ENCODE measurements at places on chromosomes 1 and 21.

DNA sequence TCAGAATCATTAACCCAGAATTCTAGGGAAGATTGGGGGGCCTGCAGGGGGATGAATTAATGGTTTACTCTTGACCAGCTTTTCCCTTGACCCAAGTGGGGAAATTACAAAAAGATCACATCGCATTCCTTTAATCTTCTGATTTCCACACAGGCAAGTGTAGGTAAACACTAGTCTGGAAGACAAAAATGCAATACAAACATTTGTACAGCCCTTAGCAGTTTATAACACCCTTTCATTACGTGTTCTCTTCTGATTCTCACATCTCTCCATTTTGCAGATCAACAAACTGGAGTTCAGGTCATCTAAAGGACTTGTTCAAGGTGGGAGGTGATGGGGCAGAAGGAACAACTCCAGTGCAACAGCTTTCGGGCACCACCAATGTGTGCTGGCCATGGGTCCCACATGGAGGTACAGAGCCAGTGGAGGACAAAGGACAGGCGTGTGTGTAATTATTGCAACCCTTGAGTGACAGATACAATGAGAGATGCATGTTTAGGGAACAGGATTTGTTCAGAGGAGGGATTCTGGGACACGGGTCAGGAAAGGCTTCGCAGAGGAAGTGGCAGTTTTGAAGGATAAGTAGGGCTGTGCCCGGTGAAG lies 20.4 kb downstream of the ATF3 start:
- DNase-seq, result no peak

GRCh38 chr1:91803847-91804545 lies 82.0 kb downstream of the TGFBR3 start:
- DNase-seq, result no peak

DNA sequence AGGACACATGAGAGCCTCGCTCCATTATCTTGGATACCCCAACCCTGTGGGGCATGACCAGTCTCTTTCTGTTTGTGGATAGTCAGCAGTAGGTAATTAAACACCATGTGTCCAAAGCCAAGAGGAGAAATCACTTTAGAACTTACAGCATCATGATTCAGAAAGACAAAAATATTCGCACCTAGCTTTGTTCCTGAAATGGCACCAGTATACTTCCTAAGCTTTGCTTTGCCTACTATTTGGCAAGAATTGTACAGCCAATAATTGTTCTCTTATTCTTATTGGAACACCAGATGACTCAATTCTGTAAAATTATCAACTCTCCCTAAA lies 24.2 kb downstream of the TNFRSF9 start:
- no peak for DNase-seq

GRCh38 chr1:6108937-6109614 lies 63.4 kb downstream of the KCNAB2 start:
- DNase-seq, result no peak

GRCh38 chr1:31703431-31704270 lies at the start of gene COL16A1:
Gene COL16A1, minus strand, starts transcription at chr1:31704017. Its CDS starts 1,824 bp downstream, at chr1:31702193.
- DNase-seq, result no peak

All from vagina (tissue), 2 donors.